ENCODE measurements at places on chromosomes 4 and X.
A peak's percentile ranks its signal among the peaks of the same experiment; 100 is the strongest.

DNA sequence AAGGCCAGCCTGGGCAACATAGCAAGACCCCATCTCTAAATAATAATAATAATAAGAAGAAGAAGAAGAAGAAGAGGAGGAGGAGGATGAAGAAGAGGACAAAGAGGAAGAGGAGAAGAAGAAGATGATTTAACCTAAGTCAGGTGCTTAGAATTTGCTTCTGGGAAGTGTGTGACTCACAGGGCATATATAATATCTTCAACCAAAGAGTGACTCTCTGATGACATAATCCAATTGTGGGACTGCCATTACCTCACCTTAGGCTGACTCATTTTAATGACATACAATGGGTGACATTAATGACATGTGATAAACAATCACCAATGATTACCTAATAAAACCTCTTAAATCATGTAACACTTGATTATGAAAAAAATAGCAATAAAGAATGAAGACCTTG is 32.7 kb upstream of the MBTPS2 start:
- DNase-seq: no peak

DNA sequence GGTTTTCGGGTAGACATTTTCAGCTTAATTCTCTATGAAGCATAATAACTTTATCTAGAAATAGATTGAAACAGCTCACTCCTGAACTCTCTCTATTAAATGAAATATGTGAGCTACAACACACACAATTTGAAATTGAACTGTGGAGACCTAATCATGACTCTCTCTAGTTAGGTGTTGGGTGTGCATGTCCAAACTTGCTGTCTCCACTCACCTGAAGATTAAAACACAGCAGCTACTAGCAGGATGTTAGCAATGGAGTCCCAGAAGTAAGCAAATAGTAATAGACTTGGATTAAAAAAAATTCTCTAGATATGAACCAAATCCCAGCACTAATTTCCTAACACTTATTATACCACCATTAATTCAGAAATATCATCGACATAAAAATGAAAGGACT is 173.1 kb downstream of the FSTL5 start:
- DNase-seq: no peak

DNA sequence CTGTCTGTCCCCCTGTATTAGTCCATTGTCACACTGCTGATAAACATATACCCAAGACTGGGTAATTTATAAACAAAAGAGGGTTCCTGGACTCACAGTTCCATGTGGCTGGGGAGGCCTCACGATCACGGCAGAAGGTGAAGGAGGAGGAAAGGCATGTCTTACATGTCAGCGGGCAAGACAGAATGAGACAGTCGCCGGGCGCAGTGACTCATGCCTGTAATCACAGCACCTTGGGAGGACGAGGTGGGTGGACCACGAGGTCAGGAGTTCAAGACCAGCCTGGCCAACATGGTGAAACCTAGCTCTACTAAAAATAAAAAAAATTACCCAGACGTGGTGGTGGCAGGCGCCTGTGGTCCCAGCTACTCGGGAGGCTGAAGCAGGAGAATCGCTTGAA is 24.7 kb downstream of the IL3RA start:
- DNase-seq: no peak

DNA sequence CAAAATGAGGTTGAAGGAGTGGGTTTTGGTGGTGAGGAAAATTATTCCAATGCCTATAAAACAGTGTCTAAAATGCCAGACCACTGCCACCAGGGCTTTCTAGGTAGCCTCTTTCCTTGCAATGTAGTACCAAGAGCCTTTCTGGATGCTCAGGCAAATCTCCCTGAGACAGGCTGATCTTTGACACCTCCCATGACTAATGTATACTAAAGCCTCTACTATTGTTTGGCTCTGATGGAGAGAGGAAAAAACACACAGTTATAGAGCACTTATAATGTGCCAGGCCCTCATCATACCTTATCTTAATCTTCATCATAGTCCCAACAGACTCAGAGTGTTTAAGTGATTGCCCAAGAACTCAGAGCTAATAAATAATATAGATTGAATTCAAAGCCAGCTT is 5.8 kb downstream of the MTMR8 start:
- no peak for DNase-seq

DNA sequence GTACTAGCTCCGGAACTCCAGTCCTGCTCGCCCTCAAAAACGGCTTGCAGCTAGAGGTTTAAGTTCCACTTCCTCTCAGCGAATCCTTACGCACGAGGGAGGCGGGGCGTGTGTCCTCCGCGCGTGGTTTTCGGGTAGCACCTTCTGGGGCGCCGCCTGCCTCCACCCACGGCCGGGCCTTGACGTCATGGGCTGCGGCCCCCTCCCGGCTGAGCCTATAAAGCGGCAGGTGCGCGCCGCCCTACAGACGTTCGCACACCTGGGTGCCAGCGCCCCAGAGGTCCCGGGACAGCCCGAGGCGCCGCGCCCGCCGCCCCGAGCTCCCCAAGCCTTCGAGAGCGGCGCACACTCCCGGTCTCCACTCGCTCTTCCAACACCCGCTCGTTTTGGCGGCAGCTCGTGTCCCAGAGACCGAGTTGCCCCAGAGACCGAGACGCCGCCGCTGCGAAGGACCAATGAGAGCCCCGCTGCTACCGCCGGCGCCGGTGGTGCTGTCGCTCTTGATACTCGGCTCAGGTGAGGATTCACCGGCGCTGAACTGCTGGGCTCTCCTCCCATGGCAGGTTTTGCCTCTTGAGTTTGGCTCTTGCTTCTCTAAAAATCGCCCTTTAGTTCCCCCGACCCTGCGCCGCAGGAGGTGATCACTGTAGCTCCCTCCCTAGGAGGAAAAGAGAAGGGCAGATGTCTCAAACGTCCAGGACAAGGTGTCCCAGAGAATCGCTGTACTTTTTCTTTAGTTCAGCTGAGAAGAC is at the start of gene AREG:
AREG (plus strand) TSS at position 246 of the 752 bp plus-strand sequence; CDS start at position 456, 210 bp downstream.
- DNase-seq: peak; percentile 69

GRCh38 chr4:158610790-158611189 is 60.9 kb downstream of the C4orf46 start:
- DNase-seq: no peak

DNA sequence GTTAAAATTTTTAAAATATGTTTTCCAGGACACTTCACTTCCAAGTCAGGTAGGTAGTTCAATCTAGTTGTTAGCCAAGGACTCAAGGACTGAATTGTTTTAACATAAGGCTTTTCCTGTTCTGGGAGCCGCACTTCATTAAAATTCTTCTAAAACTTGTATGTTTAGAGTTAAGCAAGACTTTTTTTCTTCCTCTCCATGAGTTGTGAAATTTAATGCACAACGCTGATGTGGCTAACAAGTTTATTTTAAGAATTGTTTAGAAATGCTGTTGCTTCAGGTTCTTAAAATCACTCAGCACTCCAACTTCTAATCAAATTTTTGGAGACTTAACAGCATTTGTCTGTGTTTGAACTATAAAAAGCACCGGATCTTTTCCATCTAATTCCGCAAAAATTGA is 49.7 kb downstream of the XIAP start:
- DNase-seq: no peak

DNA sequence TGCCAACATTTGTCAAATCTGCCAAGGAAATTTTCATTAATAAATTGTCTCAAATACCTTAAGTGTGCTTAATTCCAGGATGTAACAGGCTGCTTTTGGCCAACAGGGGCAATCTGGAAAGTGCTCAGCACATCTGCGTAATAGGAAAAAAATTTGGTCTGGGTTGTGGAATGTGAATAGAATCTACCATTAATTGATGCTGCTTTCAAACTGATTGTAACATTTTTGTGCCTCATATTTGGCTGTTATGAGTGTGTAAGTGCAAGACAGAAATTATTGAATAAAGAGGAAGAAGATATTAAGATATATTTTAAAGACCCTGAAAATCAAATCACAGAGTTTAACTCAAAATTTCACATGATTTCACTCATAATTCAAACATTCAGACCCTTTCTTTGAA is 41.1 kb downstream of the REELD1 start:
- no peak for DNase-seq
